ENCODE measurements at places on chromosomes 2 and 18.

DNA sequence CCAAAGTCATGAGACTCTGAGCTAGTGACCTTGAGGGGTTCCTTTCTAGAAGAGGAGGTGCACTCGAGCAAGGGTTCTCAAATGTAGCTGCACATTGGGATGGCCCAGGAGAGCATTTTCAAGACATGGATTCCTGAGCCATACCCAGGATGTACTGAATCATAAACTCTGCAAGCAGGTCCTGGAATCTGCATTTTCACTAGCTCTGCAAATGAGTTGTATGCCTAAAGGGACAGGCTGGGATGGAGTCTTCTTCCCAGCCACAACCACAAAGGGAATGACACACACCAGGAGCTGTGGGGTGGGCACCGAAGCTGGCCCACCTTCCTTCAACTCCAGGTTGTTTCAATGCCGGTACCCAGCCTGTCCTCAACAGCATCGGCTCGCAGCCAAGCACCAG is 90.6 kb downstream of the GALNT14 start:
- no peak for DNase-seq

DNA sequence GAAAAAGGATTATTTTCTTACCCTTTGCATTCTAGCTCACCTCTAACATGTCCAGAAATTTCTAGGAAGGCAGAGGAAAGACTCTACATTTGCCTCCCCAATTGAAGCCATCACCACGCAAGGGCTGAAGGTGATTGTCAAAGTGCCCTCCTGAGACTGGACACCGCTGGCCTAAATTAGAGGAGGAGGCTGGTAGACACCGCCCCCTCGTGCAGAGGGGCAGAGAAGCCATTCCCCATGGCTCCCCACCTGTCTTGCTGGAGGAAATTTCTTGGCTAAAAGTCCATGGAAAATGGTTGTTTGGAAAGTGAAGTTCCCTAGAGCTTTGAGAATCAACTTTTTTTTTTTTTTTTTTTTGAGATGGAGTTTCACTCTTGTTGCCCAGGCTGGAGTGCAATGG is 31.3 kb upstream of the CREB1 start:
- DNase-seq = no peak

DNA sequence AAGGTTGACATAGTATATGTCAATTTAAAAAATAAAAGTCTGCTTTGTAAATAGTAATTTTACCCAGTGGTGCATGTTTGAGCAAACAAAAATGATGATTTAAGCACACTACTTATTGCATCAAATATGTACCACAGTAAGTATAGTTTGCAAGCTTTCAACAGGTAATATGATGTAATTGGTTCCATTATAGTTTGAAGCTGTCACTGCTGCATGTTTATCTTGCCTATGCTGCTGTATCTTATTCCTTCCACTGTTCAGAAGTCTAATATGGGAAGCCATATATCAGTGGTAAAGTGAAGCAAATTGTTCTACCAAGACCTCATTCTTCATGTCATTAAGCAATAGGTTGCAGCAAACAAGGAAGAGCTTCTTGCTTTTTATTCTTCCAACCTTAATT is 78.6 kb upstream of the CSRNP3 start:
- DNase-seq = no peak

DNA sequence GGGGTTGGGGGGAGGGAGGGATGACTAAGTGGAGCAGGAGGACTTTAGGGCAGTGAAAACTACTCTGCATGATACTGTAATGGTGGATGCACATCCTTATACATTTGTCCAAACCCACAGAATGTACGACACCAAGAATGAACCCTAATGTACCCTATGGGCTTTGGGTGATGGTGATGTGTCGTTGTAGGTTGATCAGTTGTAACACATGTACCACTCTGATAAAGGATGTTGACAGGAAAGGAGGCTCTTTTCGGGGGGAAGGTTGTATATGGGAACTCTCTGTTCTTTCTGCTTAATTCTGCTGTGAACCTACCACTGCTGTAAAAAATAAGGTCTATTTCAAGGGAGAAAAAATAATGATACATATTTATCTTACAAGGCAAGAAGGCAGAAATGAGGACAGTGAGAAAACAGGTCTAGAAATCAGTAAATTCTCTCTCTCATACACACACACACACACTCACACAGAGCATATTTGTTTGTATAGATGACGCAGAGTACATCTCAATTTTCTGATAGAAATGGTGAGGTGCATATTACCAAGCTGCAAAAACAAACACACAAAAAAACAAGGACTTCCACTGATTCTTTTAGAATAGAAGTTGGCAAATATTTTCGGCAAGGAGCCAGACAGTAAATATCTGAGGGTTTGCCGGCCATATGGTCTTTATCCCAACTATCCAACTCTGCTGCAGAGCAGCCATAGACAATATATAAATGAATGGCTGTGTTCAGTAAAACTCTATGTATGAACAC is 20.2 kb downstream of the FAM124B start:
- DNase-seq = no peak

DNA sequence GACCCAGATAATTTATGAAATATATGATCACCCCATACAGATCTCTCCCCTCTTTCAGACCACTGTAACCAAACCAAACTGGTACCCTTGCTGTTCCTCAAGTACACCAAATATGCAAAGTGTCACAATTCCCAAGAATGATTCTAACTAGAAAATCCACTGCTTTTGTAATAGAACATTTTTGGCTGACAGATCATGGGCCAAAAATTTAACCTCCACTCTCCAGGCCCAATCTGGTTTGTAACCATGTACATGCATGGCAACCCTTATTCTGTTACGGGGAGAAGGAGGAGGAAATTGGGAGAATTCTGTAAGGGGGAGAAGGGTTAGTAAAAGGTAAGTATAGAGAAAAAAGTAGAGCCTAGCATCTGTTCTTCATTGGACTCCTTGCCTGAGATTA is 62.0 kb downstream of the IKZF2 start:
- no peak for DNase-seq

- no peak for DNase-seq
Observed at GRCh38 chr2:100563407-100564247, 834 bp downstream of the PDCL3 start.

DNA sequence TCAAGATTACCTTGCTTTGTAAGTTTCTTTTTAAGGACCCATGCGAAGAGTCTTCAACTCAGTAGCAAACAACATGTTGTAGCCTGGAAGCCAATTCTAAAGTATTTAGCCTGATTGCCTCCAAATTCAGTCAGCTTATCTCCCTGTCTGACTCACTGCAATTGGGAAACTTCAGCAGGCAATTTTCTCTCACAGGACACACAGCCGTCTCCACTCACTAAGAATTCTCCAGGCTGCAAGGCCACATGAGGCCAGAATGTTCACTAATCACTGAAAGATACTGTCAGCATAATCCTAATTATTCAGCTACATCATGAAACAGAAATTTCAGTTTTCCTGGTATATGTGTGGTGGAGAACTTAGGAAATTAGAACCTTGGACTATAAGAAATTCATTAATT is 78.1 kb upstream of the PDE1A start:
- no peak for DNase-seq

DNA sequence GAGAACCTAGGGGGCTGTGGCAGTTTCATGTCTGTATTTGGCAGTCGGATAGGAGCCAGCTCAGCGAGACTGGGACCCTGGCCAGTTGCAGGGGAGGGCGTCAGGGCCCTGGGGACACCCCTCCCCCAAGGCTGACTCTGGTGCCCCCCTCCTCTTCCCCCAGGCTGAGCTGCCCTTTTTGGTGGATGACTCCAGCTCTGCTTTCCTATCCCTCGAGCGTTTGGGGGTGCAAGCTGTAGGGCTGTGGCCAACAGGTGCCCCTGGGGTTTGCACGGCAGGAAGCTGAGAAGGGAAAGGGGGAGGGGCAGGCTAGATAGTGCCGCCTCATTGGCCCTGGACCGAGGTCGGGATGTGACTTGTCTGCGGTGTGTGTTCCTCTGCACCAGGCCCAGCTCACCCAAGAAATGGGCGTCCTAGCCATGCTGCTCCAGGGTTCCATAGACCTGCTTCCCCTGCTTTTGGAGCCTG is 26.4 kb downstream of the SPEG start:
- no peak for DNase-seq

GRCh38 chr2:215554689-215555498 is 119.0 kb upstream of the FN1 start:
- DNase-seq = no peak

DNA sequence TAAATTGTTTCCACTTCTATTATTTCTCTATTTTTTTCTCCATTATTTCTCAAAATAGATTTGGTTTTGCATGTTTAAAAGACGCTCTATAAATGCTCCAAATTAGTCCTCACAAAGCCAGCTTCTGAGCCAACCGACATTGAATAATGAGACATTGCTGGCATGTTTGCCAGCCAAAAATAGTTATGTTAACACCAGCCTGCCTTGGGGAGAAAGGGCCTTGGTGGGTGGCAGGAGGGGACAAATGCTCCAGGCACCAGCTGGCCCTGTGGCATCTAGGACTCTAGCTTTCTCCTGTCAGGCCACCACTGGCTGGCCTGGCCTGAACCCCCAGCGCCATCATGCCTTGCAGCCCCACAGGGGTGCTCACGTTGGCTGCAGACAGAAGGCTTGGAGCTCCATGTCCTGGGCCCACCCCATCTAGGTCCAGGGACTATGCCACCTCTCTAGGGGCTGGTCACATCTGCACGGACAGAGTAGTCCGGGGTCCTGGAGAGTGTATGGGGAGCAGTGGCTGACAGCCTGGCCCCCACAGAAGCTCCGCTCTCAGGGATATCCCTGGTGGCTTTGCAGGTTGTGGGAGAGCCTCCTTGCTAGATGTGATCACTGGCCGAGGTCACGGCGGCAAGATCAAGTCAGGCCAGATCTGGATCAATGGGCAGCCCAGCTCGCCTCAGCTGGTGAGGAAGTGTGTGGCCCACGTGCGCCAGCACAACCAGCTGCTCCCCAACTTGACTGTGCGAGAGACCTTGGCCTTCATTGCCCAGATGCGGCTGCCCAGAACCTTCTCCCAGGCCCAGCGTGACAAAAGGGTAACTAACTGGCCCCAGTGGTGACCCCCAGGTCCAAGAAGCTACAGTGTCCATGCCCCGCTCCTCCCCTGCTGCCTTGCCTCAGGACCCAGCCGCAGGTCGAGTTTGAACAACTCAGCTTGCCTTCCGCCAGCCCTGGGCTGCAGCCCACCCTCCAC is 12.5 kb downstream of the ABCG8 start:
- DNase-seq = peak; percentile 1

GRCh38 chr2:187529977-187530721 is 24.1 kb downstream of the TFPI start:
- no peak for DNase-seq

DNA sequence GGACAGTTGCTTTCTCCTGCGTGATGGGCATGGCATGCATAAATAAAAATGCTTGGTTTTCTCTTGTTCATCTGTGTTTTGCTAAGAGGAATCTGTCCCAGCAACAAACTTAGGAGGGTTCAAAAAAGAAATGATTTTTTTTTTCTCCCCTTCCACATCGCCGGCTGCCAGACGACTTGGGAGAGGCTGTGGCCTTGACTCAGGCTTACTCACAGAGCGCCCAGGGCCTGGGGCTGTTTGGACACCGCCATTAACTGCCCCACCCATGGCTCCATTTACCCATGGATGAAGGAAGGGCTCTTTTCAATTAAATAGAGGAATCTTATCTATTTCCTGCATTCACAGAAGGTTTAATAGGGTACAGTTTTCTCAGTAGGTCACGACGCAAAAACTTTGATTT is 22.3 kb upstream of the SERPINB5 start:
- DNase-seq = no peak

DNA sequence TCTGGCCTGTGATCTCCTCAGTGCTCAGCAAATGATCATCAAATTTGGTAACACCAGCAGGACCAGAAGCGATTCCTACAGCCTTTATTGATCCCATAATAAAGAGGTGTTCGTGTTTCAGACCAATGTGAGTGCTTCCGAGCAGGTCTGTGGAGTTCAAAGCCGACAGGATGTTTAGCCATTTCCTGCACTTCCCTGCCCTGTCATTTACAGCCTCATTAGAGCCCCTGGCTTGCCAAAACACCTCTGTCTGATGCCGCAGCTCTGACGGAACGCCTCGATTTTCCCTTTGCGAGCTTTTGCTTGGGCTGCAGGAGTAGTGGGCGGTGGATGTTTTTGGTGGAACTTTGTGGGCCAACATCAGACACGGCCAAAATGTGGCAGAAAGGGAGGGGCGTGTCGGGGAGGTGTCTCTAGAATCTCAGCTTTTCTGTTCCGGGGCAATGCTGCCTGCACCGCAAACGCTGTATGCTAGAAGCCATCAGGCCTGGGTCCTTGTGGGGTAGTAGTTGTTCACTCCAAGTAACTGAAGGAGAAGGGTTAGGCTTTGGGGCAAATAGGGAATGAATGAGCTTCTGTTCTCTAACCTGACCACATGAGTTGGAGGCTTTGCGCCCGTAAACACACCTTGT is 26.1 kb upstream of the INHBB start:
- DNase-seq = no peak

- no peak for DNase-seq
Observed at GRCh38 chr2:134852518-134852917, 14.1 kb downstream of the ACMSD start.

DNA sequence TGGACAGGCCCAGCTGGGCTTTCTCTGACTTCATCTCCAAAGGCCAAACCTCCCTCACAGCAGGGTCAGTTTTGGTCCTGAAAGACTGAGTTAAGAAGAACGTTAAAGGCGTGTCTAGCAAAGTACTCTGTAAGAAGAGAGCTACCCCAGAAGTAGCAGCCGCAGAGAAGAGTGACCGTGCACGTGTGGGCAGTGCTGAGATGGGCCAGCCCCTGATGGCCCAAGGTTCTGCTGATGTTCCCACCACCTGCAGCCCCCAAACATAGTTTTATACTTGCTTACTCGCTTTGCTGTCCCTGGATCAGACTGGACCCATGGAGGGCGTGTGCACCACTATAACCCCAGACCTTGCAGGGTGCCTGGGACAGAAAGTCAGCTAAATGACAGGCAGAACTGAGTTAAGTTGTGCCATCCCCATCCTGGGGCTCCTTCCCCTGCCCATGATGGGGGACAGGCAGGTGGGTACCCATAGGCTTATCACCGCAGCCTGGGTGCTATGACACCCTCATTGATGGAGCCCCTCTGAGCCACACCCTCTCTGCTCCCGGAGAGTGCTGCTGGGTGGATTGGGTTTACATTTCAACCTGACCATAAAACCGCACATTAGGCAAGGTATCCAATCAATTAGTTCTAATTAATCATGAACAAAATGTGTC is 367.3 kb upstream of the HS6ST1 start:
- no peak for DNase-seq

DNA sequence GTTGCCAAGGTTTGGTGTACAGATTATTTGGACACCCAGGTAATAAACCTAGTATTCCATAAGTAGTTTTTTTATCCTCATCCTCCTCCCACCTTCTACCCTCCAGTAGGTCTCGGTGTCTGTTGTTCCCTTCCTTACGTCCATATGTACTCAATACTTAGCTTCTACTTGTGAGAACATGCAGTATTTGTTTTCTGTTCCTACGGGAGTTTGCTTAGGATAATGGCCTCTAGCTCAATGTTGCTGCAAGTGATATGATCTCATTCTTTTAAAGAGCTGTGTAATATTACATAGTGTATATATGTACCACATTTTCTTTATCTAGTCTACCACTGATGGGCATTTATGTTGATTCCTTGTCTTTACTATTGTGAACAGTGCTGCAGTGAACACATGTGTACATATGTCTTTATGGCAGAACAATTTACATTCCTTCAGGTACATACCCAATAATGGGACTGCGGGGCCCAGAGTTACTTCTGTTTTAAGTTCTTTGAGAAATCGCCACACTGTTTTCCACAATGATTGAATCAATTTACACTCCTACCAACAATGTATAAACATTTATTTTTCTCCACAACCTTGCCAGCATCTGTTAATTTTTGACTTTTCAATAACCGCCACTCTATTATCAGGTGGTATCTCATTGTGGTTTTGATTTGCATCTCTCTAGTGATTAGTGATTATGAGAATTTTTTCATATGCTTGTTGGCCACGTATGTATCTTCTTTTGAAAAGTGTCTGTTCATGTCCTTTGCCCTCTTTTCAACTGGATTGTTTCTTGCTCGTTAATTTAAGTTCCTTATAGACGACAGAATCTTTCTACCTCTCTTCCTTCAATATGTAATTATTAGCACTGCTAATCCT is 88.0 kb downstream of the MEMO1 start:
- no peak for DNase-seq

Data from urothelium cell line (cell line).